T1000 (cell line): ENCODE measurements at places on chromosomes 13 and 19.

- no peak for DNase-seq
These were observed at the start of gene GPR18 for GRCh38 chr13:99258210-99258860. TSS of gene GPR18 (minus strand) at chr13:99258379. CDS start at chr13:99255872, 2,507 bp downstream.

GRCh38 chr19:49643466-49643865, 1.5 kb downstream of the SCAF1 start:
- DNase-seq, result no peak

DNA sequence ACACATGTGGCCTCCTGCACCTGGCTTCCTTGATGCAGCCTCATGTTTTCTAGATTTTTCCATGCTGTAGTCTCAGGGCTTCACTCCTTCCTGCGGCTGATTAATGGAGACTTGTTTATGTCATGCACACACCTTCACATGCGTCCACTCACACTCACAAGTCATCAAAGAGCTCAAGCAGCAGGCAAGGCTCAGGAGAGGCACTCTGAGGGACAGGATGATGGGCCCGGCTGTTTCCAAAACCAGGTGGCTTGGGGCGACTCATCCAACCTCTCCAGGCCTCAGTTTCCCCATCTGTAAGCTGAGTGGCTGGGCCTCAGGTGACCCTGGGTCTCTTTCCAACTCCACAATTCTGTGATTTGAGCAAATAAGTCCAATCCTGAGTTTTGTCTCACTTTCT, 36.9 kb downstream of the RASA3 start:
- no peak for DNase-seq

DNA sequence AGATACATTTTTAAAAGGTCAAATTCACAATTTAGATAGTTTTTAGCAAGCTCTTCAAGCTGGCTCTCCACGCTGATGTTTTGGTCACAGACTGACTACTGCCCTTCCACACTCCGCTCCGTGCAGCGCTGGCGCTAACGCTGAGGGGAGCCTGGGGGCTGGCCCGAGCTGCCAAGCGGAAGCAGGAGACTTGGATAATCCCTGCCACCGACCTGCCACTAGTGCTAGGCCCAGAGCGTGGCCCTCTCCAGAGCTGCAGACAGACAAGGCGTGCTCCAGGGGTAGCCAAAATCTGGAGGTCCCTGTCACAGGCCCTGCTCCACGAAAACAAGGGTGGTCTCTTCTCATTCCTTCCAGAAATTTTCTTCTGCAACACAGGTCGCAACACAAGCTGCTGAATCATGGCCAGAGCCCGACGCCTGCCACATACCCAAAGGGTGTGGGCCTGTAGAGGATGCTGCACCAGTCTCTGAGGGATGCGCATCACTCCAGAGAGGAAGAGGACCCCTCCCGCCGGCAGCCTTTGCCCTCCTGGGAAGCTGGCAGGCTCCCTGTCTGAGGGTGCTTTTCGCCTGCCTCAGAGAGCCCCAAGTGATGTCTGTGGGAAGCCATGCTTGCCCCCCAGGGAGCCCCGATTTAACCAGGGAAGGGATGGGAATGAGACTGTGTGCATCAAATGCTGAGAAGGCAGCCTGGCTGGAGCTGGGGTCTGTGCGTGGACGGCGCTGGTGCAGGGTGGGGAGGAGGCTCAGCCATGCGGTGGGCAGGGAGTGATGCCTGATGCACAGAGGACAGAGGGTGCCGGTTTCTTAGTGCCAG, 21.6 kb downstream of the CAPS start:
- peak; percentile 27 for DNase-seq

DNA sequence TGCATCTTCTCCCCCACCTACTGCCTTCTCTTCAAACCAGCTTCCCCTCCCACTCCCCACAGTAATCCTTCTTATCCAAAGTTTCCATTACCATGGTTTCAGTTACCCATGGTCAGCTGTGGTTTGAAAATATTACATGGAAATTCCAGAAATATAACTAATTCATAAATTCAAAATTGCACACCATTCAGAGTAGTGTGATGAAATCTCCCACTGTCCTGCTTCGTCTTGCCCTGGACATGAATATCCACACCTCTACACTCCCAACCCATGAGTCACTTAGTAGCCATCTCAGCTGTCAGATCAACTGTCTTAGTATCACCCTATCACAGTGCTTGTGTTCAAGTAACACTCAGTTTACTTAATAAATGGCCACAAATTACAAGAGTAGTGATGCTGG, 3.8 kb upstream of the KCTD12 start:
- DNase-seq, result no peak

- no peak for DNase-seq
These were observed 1.4 kb downstream of the HNRNPUL1 start for GRCh38 chr19:41265395-41266153.

GRCh38 chr13:42957881-42958280, 34.2 kb downstream of the EPSTI1 start:
- no peak for DNase-seq

DNA sequence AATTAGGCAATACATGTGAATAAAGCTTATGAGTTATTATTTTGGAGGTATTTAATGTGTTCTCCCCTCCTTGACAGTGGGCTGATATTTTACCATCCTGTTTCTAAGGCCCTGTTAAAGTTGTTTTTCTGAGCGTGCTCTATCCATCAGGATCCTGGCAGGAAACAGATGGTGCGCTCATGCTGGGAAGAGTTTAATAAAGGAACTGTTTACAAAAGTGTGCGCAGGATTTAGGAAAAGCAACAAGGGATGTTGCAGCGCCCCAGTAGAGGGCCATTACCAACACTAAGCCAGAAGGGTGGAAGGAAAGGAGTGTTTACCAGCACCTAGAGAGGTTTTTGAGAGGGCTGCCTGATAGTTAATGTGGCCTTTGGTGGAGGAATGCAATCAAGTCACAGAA, 374.5 kb downstream of the KCNRG start:
- DNase-seq, result no peak

DNA sequence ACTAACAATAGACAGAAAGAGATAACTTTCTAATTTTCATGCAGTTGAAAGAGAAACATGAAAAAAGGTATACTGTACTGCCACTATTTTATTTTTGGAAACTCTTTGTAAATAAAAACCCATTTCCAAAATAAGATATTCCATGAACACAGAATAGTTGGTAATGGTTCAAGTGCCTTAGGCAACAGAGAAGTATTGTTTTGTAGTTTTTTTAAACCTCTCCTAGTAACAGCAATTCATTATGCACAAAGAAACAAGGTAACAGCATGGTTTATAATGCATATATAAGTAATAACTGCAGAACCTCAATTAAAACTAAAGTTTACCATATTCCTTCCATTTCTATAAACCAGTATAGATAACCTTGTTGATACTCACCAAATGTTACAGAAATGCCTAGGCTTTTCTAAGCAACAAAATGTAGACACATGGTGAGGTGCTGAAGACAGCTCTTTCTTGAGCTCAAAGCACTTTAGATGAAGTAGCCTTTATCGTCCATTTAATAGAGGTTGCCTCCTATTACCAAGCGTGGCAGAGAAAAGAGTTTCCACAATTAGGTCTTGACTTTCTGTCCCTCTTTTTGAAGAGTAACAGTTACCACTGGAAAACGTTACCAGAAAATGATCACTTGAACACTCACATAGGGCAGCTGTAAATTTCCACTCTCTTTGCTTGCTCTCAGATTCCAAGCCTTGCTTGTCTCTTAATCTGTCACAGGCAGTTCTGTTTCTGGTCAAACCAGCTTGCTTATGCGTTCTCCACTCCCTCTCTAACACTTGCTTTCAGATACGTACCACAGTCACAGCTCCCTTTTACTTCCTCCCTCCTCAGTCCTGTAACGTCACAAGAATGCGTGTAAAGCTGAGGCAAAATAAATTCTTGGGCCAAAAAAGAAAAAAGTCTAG, 42.9 kb downstream of the CAB39L start:
- no peak for DNase-seq

DNA sequence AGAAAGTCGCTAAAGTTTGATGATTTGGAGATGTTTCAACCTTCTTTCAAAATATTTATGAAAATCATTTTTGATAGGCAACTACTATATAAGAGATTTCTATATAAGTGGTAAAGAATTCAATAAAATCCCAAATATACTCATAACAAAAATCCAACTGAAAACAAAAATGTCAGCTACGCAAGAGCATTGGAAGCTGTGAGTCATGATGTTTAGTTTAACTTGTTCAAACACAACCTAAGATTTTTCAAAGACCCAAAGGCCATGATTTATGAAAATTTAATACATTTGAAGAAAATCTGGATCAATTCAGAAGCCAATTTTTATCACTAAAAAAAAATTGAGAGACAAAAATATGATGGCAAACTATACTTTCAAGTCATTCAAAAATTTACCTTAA, 226.6 kb downstream of the MZT1 start:
- no peak for DNase-seq

DNA sequence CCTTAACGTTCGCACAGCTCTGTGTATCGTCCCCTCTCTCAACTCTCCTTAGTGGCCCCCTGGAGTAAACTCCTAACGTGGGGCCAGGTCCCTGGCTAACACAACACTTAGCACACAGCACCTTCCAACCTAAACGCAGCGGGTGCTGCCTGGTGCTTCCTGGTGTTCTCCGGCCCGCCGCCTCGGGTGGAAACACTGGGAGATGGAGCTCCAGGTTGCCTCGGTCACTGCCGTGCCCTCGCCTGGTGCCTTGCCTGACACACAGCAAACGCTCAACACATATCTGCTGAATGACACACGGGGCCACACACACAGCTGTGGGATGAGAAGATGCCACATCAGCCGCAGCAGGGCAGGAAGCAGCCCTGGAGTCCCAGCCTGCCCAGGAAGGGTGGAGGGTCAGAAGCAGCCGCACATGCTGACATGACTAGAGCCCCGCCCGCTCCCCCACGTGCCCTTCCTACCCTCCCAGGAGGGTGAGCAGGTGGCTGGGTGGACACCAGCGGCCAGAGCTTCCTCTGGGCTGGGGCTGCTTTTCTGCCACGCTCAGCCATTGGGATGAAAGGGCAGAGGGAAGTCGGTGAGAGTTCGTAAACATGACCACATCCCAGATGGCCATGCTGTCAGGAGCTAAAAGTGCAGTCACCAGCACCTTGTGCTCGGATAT, 6.6 kb downstream of the PEPD start:
- DNase-seq, result no peak

- no peak for DNase-seq
These were observed 61.0 kb downstream of the UNC13A start for GRCh38 chr19:17627161-17627560.

GRCh38 chr13:26760832-26761582, 421 bp upstream of the GPR12 start:
- DNase-seq, result no peak

GRCh38 chr13:103466761-103467160, 400.5 kb upstream of the SLC10A2 start:
- no peak for DNase-seq

GRCh38 chr13:111917901-111918300, 149.0 kb upstream of the SOX1 start:
- DNase-seq, result no peak

GRCh38 chr19:13526552-13526951, 20.3 kb upstream of the CACNA1A start:
- peak; percentile 10 for DNase-seq

- DNase-seq, result no peak
These were observed 52.5 kb downstream of the CRYL1 start for GRCh38 chr13:20473139-20473538.

DNA sequence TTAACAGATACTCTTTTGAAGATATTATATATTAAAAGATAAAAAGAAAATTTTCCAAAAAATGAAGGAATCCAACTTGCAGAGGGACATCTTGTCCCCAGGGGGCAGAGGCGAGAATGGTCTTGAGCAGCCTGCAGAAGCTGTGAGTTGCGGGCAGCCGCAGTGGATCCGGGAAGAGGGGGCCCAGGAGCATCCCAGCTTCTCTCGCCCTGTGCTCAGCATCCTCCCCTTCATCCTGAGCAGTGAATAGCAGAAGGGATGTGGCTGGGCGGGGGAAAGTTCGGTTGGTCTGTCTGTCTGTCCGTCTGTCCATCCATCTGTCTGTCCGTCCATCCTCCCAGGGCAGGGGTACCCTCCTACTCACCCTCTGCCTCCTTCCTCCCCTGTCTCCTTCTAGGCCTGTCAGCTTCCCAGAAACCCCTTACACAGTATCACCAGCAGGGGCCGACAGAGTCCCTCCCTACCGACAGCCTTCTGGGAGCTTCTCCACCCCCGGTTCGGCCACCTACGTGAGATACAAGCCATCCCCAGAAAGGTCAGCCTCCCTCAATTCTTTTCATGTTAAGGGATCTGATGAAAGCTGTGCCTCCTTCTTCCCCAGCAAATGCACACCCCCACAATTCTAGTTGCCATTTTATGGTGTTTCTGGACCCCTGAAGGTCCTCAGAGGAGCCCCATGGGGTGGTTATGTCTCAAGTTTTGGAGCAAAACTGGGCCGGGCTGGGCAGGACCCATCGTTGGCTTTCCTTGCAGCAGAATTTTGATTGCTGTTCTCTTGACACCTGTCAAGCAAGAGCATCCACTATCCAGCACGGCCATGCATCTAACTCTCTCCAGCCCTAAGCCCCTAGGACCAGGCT, 81.6 kb downstream of the DPF1 start:
- DNase-seq, result no peak

DNA sequence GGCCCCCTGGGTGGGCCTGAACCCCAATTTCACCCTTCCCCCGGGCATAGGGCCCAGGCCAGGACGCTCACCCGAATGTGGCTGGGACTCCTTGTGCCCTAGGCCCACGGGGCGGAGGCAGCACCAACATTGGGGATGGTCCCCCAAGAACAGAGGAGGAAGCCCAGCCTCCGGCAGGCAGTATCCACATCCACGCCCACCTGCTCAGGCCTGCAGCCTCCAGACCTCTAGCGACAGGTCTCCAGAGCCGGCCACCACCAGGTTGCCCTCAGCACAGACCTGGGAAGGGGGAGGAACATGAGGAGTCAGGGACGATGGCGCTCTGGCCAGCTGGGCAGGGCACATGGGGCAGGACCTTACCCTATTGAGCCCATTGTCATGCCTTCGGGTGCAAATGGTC, 1.2 kb downstream of the GNG14 start:
- no peak for DNase-seq

GRCh38 chr13:98478189-98479129, 98.4 kb downstream of the STK24 start:
- DNase-seq, result no peak

- no peak for DNase-seq
These were observed 1560.2 kb downstream of the EFNB2 start for GRCh38 chr13:104975272-104975671.

DNA sequence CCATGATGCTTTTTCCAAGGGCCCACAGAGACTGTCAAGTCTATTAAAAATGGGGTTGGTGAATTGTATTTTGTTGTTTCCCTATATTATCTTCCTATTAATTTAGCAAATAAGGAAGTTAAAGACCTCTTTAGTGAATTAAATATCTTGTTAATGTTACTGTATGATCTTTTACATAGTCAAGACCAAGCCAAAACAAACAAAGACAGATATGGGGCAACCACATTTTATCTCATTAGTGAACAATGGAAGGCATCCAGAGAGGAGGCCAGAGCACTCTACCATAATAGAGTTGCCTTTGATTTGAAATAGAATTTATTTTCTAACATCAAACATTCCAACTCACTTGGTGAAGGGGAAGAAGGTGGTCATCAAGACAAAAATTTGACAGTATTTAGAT, 169.4 kb downstream of the B3GLCT start:
- DNase-seq, result no peak

GRCh38 chr13:48862572-48862971, 113.1 kb upstream of the FNDC3A start:
- DNase-seq, result no peak
